ENCODE measurements at places on chromosomes 11 and 22.

DNA sequence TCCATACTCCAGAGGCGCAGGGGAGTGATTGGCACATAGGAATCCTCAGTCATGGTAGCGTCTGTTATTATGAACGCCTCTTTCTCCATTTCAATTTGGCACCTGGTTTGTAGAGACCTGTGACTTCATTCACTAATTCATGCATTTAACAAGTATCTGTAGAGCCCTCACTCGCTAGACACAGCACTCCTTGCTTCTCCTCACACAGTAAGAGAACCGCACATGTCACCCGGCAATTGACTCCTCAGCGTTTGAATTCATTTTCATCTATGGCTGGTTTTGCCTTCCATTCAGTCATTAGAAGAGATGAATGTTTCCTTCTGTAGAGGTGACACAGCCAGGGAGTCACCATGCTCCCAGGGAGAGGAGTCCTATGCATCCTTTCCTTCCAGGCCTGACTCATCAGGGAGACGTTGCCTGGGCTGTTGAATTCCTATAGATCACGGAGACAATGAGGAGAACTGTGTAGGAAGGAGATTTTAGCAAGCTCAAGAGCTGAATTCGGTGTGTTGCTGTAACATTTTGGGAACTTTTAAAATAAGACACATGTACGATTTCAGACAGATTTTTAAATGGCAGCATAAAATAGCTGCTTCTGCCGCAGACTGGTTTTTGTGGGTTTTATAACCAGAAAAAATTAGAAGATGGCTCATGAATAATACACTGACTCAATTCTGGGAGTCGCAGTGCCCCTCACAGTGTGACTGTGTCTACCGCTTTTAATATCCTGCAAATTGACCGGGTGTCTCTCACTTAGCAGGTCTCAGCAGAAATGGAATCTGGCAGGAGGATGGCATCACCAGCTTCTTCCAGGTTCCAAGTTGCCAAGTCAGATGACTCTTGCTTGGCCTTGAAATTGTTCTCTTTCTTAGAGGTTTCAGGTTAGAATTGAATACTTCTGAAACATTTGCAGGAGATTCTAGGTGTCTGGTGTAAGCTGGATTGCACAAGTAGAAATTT is 44.4 kb upstream of the CLMP start:
- no peak for DNase-seq

DNA sequence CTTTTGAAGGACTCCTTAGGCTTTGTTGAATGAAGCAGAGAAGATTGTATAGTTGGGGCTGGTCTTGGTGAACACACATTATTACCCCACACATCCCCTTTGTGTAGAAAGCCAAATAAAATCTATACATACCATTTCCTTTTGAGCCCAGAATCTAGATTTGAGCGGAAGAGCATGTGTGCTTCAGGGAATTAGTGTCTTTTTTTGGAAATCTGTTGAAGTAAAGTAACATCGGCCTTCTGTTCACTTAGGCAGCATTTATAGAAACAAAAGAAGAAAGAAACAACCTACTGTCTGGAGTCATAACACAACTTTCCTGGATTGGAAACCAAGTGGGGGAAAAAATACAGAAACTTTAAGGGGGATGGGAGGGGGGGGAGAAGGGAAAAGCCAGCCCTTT is 37.9 kb upstream of the TTC12 start:
- DNase-seq, result no peak

- DNase-seq, result no peak
Measured at GRCh38 chr11:67366961-67367760, 6.2 kb downstream of the CLCF1 start.

DNA sequence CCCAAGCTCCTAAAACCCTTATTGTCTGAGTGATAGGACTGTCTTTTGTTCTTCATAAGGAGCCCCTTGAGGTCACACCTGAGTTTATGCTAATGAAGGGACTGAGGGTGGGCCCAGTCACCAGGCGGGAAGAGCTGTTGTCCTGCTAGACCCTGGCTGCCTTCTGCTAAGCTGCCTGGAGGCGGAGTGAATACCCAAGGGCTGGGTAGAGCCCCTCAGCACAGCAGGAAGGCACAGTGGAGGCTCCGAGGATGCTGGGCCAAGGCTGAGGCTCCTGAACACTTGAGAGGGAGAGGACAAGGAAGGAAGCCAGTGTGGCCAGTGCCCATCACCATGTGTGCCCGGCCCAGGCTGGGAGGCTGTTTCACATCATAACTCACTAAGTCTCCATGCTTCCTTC is 4.8 kb upstream of the PHF21B start:
- DNase-seq, result no peak

GRCh38 chr22:39234867-39235687 is 9.7 kb downstream of the PDGFB start:
- peak; percentile 49 for DNase-seq

- DNase-seq, result no peak
Measured at GRCh38 chr11:62853279-62853965, 14.0 kb upstream of the WDR74 start.
